Stimulated activated CD4-positive, alpha-beta T cell treated with anti-CD3 and anti-CD28 coated beads, Interleukin-15, amount 100 ng/mL, for 1 hour (primary cell): ENCODE measurements at places on chromosomes 2 and 18.

GRCh38 chr2:230873661-230874401 is 9.1 kb downstream of the ITM2C start:
- no peak for DNase-seq

DNA sequence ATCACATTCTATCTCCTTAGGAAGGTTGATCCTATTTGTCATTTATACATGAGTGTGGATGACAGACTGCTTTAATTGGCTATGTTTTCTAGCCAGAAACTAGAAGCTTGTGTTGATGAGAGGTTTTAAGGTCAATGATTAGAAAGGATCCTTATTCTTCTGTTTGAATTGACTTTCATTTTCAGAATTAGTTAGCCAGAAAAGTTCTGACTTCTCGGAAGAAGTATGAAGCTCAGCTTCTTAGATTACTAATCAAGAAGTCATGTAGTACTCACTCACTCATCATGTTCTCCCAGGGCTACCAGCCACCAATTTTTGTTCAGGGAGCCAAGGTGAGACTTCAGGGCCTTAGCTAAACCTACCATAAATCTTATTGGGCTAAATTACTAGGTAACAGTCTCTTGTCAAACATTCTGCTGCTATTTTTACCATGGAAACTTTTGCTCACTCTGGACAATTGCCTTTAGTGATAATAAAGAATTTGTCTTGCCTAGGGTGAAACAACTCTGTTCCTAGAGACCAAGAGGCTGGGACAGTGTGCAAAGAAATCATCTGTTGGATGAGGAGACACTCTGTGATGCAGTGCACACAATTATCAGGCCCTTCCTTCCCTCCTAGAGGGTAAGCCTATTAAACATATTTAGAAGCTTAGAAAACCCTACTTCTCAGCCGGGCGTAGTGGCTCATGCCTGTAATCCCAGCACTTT is 111.6 kb upstream of the DNMT3A start:
- DNase-seq = no peak

GRCh38 chr2:158586491-158586890 is 129.7 kb downstream of the PKP4 start:
- no peak for DNase-seq

- DNase-seq = no peak
These were observed 102.1 kb upstream of the SPHKAP start for GRCh38 chr2:228283491-228284171.

GRCh38 chr2:149050188-149050587 is 11.7 kb downstream of the LYPD6B start:
- DNase-seq = no peak

- DNase-seq = no peak
These were observed 38.1 kb downstream of the TMEM131 start for GRCh38 chr2:97957432-97958183.

GRCh38 chr2:139721411-139721995 is 941.3 kb upstream of the NXPH2 start:
- DNase-seq = no peak
